ENCODE measurements at places on chromosomes 7 and 10.

DNA sequence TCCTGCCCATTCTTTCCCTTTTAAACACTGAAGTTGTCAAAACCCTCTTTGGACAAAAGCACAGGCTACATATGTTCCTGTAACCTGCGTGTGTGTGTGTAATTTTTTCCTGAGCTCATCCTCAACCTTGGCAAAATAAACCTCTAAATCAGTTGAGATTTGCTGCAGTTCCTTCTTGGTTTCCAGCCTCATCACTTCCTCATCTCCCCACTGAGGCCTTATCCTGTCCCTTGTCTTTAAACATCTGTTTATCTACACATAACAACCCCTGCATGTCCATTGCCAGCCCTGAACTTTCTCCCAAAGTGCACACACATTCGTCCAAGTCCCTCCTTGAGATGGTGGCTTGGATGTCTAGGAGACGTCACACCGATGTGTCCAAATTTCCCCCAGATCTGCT is 35.5 kb downstream of the LYZL2 start:
- DNase-seq: no peak

- no peak for DNase-seq
These were observed 28.6 kb downstream of the TMEM178B start for GRCh38 chr7:141102436-141102835.

DNA sequence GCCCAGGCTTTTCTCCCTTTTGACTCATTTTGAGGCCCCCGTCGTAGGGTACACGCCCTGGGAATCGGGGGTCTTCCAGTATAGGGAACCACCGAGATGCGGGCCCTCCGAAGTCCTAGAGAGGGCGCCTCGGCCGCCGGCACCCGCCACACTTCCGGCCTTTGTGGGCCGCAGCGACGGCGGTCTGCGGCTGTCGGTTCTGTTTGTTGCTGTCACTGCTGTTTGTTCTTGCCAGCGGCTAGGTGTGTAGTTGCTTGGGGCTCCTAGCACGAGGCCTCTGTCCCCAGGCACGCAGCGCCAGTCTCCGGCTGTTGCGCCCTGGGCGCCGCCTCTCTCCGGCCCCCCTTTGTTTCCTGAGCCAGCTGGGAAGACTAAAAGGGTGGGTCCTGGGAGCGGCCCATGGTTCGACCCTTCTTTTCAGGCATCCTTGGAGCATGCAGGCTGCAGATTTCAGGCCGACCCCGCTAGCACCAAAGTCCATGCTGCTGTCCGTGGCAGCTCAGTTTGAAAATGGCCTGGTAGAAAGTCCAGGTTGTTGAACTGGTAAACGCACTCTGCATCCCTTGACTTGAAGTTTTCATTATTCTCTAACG is 17.8 kb upstream of the ZKSCAN1 start:
- peak; percentile 87 for DNase-seq

DNA sequence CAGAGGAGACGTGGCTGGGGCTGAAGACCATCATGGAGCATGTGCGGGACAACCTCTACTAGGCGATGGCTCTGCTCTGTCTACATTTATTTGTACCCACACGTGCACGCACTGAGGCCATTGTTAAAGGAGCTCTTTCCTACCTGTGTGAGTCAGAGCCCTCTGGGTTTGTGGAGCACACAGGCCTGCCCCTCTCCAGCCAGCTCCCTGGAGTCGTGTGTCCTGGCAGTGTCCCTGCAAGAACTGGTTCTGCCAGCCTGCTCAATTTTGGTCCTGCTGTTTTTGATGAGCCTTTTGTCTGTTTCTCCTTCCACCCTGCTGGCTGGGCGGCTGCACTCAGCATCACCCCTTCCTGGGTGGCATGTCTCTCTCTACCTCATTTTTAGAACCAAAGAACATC is 22.0 kb upstream of the CPA5 start:
- no peak for DNase-seq

GRCh38 chr7:1555046-1555812 is 776 bp downstream of the TMEM184A start:
- no peak for DNase-seq

DNA sequence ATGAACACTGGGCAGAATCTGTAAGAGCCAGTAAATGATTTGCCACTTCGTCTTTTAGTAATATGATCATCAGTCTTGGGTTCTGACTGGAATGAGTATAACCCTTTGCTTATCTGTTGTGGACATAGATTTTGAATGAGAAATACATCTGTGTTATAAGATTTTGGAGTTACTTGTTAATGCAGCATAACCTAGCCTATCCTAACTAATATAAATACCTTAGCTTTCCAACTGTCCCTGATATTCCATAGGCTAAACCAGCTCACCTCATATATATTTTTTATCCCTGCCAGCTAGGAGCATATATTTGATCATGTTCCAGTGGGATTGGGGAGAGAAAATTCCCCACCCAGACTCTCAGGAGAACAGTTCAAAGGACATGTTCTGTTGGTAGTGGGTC is 15.1 kb downstream of the LRMDA start:
- no peak for DNase-seq

DNA sequence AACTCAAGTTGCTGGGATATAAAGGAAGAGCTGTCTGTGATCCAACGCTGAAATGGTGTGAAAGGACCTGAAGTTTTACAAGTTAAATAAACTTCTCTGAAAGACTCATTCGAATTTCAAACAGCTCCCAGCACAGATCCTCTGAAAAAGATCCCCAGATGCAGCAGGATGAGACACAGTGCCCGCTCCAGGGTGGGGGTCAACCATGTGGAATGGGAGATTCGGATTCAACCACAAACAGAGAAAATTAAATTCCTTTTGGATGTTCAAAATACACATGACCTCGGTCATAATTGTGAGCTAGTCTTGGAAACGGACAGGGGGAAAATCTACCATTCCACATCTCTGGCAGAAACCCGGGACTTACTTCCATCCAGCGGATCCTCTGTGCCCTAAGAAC is 119.6 kb downstream of the PRKAG2 start:
- DNase-seq: no peak

Measured in posterior vena cava (tissue), 2 donors.